ENCODE measurements at places on chromosomes 7 and 10.
A peak's percentile ranks its signal among the peaks of the same experiment; 100 is the strongest.

DNA sequence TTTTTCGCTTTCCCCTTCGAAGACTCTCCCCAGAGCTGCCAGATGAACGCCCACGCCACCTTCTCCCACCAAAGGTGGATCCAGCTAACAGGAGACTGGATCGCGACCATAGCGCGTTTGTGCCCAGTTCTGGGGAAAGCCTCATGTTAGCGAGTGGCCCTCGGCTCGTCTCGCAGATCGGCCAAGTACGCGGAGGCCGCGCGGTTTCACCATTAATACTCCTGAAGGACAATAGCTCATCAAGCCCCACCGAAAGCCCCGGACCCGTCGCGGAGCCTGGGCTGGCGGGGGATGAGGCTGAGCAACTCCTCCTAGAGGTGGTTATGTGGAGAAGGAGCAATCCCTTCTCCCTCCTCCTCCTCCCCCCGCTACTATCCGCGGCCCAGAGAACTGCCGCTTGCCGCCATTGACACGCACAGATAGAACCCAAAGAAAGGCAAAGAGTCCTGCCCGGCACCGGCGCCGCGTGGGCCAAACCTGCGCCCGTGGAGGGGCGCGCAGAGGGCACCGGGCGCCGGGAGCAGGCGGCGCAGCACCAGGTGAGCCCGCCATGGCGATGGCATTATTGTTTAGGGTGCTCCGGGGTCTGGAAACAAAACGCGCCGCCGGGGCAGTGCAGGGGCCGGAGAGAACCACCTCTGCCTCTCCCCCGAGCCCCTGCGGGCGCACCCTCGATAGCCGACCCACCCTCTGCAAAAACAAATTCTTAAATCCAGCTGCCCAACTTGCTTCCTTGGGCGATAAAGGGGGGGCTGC is at the start of gene MACROH2A2:
TSS of gene MACROH2A2 (plus strand) at position 385 of the 756 bp plus-strand sequence. CDS start 22,813 bp downstream, outside the sequence.
- DNase-seq, result peak; percentile 43

GRCh38 chr7:30162622-30163124 is 27.9 kb downstream of the MTURN start:
- no peak for DNase-seq

GRCh38 chr10:58585435-58585834 is 72.8 kb downstream of the BICC1 start:
- peak; percentile 82 for DNase-seq

GRCh38 chr10:124993736-124994451 is 52.0 kb downstream of the ZRANB1 start:
- no peak for DNase-seq

DNA sequence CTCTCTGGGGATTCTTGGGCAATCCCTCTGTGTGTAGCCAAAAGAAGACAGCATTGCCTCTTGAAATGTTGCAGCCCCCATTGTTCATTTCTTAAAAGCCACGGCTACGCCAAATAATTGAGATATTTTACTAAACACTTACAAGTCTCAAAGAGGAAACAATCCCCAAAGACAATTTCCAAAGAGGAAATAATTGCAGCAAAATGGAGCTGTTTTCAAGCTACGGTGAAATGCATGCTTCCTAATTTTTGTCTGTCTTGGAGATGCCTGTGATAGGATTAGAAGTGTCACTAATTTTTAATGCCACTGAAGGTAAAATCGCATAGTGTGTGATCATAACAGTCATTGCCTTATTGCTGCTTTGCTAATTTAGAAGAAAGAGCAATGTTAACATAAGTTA is 72.9 kb upstream of the NAMPT start:
- DNase-seq, result no peak

GRCh38 chr7:96591159-96591899 is 118.3 kb downstream of the SEM1 start:
- no peak for DNase-seq

DNA sequence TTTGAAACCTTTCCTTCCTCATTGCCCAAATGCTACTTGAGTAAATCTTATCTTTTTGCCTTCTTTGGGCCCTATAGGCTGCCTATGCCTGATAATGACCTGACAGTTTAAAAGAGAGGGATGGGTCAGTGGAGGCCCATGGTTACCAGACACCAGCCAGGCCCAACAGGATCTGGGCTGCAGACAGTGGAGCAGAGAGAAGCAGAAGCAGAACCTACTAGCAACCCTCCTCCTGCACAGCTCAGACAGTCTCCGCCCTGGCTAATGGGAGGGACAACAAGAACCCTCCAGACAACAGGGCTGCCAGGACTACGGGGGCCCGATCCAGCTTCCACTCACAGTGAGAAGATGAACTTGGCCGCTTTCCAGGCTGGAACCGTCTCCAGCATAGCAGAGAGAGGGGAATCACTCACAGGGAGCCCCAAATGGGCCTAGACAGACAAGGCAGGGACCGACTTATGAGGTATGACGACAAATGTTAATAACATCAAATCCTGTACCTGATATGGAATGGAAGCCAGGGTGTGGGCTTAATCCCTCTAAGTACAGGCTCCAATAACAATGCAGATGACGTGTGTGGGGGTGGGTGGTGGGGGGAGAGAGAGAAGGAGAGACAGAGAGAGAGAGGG is 31.7 kb upstream of the DGKI start:
- peak; percentile 25 for DNase-seq

GRCh38 chr10:130814610-130815009 is 496.9 kb downstream of the TCERG1L start:
- no peak for DNase-seq

DNA sequence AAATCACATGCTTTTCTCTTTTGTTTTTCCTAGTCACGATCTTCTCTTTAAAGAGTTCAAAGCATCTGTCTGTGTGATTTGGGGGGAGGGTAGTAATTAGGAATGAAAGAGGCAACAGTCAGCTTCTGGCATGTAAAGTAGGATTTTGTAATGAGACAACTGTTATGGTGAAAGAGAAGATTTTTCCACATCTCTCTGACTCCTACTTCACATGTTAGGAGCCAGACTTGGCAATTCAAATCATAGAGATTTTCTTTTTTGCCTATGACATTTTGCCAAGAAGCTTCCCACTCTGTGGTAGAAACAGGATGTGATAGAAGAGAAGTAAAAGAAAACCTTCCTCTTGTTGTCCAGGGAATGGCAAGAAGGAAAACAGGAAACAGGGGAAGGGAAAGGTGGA is 38.3 kb upstream of the KLHL7 start:
- no peak for DNase-seq

DNA sequence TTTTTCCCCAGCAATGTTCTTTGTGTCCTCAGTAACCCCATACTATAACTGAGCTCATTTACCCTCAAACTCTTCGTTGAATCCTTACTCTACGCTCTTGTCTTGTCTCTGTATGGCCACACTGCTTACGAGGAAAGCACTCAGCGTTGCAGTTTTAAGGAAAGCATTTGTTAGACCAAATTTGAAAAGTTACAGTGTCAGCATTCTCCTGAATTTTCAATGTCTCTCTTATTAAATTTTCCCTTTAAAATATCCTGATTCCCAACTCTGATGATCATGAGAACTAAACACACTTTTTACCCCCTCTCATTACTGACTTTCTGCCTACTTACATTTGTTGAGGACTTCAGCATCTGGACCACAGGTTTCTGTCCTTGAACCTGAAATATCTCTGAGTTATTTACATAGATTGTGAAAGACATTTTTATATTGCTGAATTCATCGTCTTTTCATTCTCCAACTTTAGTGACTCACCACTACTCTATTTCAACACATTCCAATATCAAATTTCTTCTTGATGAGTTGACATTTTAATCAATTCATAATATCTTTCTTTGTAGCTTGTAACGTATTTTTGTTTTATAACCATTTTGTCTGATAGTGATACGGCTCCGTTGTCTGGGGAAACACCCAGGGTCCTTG is 19.8 kb upstream of the VWDE start:
- no peak for DNase-seq

DNA sequence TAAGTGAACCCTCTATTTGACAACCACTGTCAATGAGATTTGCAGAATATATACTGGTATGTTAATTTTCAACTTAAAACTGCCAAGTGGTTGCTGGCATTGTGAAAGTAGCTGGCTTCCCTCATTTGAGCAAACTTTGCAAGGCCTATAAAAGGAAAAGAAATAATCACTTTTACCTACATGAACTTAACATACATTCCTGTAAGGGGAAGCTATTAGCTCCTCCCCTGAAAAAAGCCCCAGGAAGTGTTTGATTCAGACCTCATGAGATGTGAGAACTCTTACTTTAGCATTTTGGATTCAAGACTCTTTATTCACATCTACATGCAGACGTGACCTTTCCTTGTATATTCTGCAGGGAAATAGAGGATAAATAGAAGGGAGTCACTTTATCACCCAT is 175.6 kb downstream of the OTUD1 start:
- DNase-seq, result no peak

DNA sequence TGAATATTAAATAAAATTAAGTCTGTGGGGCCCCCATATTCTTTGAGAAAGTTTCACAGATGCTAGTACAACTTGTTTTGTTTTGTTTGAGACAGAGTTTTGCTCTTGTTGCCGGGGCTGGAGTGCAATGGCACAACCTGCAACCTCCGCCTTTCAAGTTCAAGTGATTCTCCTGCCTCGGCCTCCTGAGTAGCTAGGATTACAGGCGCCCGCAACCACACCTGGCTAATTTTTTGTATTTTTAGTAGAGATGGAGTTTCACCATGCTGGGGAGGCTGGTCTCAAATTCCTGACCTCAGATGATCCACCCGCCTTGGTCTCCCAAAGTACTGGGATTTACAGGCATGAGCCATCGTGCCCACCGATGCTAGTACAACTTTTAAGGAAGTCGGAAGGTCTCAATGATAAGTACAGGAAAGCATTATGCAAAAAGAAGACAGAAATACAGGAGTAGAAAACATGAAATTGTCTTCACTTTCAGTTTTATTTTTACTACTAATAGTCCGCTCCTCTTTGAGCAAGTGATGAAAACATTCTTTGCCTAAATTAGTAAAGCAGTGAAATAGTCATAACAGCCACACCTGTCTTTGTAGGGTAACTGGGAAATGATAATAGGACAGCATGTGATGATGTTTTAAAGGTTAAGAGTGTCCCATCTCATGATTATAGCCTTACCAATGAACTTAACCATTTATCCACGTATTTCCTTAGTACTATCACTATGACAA is 147.5 kb downstream of the SEMA3D start:
- no peak for DNase-seq

DNA sequence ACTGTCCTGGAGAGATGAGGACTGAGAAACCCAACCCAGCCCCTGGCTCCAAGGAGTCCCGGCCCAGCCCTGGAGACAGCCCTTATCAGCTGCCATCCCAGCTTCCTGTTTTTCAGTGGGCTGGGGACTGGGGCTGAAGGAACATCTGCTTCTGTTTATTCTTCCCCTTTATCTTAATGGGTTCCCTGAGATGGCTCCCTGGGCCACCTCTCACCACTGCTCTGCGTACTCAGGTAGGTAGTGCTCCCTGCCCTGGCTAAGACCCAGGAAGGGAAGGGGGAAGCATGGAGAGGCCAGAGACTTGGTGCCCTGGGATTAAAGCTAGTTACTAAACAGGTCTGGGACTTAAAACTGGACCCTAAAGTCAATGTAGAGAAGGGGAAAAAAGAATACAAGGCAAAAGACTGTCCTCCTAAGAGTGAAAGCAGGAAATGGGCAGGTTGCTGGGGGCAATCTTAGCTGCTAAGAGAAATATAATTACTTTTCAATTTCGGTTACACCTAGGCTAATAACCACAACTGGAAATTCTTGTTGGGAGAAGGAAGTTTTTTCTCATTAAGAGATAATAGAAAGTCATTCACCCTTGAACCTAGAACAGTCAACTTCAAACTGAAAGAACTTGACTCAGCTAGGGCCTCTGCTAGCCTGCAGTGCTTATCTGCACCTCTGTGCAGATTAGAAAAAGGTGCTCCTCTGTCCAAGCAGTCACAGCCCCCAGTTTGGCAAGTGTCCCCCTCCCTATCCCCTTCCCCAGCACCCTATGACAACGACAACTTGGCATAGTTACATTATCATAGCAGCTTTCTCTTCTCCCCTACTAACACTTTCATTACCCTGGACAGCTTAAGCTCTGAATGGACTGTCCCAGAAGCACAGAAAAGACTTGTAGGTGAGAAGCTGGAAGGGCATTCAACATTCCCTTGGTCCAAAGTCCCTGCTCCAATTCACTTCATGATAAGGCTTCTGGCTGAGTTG is 65.6 kb upstream of the KDM7A start:
- DNase-seq, result peak; percentile 76

GRCh38 chr7:77631820-77632219 is 64.4 kb upstream of the RSBN1L start:
- no peak for DNase-seq

- DNase-seq, result no peak
These were observed 5.0 kb downstream of the CHAT start for GRCh38 chr10:49618821-49619220.

DNA sequence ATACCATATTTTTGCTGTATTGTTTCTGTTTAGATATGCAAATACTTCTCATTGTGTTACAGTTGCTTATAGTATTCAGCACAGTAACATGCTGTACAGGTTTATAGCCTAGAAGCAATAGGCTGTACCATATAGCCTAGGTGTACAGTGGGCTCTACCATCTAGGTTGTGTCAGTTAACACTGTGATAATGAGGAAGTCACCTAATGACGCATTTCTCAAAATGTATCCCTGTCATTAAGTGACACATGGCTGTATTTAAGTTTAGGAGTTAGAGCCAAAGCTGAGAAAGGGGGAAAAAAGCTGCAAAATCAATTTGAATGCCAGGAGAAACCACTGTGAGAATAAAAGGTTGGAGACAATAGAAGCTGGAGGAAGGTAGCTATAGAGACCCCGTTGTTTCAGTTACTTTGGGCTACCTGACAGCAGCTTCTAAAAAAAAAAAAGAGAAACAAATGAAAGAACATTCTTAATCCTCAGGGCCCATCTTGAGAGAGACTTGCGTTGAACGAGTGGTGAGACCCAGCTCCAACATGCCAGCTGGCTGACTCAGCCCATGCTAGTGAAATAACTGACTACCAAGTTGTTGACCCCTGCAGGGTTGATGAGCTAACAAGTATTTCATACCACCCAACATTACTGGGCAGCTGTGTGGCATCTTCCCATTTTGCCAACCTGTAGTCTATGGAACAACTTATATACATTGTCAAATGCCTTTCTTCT is 8.7 kb downstream of the STARD3NL start:
- no peak for DNase-seq

DNA sequence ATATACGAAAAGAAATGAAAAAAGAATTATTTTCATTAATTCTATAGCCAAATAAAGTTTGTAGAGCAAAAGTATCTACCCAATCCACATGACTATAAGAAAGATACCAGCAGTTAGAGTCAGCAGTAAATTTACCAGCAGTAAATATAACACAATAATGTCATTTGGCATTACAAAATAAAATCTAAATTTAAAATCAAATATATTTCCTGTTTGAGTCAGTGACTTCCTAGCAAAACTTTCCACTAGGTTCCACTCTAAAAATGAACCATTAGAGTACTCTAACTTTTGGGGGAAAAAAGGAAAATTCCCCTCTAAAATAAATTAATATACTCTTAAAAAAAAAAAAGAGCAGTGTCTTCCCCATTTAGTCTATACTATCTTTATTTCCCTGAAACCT is 144.8 kb downstream of the CPEB3 start:
- DNase-seq, result no peak

- peak; percentile 17 for DNase-seq
These were observed 184.3 kb upstream of the ITGB1 start for GRCh38 chr10:33142295-33142694.

GRCh38 chr10:112996462-112996861 is 46.4 kb downstream of the TCF7L2 start:
- DNase-seq, result no peak
